ENCODE measurements at places on chromosomes 5 and 9. TPM values are rescaled to one million over a fixed set of nuclear protein-coding genes. Genes with fewer than 3 reads are reported as not detected.

Gene MYOT
- 90.8 TPM for total RNA-seq

Gene MZB1
- total RNA-seq = 1.2 TPM

Gene GRXCR2
- total RNA-seq = 1.9 TPM

Gene TSSK1B
- total RNA-seq = 0.10 TPM

Gene NSG2
- total RNA-seq = 0.63 TPM

Measured in left cardiac atrium (tissue), 4 donors.